Forelimb muscle (tissue), 1 donor: ENCODE measurements at places on chromosomes 13 and 19.

DNA sequence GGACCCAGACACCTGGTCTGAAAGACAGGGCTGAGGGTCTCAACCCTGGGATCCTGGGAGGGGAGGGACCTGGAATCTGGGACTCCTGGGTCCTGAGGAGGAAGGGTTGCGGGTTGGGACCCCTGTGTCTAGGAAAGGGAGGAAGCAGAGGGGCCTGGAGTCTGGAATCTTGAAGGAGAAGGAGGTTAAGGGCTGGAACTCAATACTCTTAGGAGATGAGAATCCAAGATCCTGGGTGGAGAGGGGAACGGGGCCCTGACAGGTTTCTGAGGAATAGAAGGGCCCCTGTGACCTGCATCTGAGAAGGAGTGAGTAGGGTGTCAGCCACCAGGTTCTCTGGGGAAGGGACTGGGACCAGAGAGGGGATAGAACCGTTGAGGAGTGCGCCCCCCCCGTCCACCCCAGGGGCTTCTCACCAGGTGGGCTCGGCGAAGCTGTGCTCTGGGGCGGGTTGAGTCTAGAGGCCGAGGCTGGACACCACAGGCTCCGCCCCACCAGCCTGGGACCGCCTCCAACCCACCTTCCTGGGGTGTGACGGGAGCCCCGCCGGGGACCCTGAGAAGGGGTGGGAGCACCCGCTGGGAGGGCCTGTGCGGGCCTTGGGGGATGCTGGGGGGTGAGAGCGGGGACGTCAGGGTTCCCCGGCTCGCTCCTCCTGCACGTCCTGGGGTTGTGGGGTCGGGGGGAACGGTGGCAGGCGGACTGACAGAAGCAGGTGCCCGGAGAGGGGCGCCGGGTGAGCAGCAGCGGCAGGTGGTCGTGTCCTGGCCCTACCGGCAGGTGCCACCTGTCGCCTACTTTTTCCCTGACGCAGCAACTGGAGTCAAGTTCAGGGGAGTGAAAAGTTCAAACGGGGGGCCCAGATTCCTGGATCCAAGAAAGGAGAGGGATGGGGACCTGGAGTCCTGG is at the start of gene MAMSTR:
Gene MAMSTR (minus strand): TSS at position 463 of the 909 bp plus-strand sequence. CDS start 694 bp downstream, outside the sequence.
- DNase-seq = no peak

DNA sequence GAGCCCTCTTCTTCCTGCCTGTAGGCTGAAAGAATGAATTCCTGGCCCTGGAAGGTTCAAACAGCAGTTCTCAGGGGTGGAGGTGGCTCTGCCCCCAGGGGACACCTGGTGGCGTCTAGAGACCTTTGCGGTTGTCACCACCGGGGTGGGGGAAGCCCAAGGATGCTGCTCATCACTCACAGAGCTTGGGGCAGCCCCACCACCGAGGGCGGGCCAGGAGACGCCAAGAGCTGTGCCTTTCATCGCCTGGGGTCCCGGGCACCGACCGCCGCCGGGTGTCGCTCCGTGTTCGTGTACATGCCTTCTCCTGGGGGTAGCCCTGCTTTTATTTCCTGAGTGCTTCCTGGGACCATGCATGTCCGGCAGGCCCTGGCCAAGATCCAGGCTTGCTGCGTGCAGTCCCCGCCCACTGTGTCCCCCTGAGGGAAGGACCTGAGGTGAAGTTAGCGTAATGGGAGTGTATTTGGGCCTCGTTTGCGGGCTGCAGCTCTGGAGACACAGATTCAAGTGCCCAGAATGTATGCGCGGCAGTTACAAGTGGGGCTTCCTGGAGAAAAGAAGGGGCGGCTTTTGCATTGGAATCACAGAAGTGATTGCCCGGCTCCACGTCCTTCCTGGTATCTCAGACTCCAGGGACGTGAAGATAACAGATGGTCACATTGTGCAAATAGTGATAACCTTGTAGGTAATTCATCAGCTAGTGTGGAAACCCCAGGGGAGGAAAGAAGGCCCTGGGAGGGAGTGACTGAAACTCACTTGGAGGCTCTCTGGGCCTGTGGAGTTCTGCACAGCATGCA is 7.8 kb downstream of the DOT1L start:
- no peak for DNase-seq

DNA sequence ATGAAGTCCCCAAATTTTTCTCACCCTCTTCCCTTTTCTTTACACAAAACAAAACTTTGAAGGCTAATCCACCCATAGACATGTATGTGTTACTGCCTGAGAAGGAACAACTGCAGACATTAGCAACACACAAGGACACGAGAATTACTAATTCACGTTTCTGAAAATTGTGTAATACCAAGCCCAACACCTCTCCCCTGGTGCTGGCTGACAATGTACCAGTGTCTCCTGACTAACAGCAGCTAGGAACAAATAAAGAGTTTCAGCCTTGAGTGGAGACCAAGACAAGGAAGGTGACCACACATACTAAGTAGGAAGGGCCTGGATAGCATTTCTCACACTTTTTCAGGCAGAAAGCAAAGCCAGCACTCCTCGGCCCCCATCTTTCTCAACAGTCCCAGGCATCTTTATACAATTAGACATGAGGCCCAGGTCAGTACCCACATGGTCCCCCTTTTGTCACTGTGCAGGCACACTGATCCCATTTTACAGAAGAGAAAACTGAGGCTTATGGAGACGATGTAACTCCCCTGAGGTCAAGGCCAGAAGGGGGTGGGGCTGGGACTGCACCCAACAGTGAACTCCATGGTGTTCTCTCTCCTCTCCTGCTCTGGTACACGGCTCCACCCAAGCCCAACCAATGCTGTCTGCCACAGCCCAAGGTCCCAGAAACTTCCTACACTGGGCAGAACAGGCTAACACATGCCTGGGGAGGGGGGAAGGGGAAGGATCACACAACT is 8.7 kb downstream of the BRD4 start:
- no peak for DNase-seq

- DNase-seq = no peak
Observed at GRCh38 chr13:43243711-43244110, 220.3 kb downstream of the DNAJC15 start.

DNA sequence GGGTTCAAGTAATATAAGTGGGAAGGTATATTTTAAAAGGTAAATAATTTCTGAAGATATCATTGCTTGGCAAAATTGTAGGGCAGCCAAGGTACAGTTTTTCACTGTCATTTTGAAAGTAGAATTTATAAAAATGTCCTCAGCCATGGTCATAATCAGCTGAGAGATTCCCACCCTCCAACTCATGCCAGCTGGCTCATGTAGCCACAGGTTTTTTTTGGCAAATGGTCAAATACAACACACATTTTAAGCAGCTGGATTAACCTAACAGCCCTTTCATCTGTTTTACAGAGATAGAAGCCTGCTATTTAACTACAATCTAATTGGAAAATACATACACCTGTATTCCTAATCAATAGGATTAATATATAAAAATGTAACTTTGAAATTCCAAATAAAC is 619.2 kb upstream of the SGCG start:
- no peak for DNase-seq

GRCh38 chr13:43134868-43135267 is 111.5 kb downstream of the DNAJC15 start:
- DNase-seq = no peak

DNA sequence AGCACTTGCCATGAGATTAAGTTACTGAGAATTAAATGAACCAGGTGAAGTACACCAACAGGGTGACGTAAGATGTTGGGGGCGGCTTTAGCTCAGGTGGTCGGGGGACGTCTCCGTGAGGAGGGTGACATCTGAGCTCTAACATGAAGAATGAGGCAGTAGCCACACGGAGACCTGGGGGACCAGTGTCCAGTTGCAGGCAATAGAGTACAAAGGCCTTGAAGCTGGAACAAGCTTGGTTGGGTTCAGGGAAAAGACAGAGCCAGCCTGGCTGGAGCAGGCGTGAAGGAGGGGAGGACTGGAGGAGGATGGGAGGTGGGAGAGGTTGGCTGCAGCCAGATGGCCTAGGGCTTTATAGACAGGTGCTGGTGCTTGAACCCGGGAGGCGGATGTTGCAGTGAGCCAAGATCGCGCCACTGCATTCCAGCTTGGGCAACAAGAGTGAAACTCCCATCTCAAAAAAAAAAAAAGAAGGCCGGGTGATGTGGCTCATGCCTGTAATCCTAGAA is 1.6 kb downstream of the SPINT2 start:
- no peak for DNase-seq

- no peak for DNase-seq
Observed at GRCh38 chr13:46638262-46638661, 85.3 kb downstream of the LRCH1 start.
